PC-3 (cell line): ENCODE measurements at places on chromosomes 16 and 17. TPM values are rescaled to one million over a fixed set of nuclear protein-coding genes. Genes with fewer than 3 reads are reported as not detected.
A peak's percentile ranks its signal among the peaks of the same experiment; 100 is the strongest.

The ST6GALNAC1 gene
- total RNA-seq: 2.6 and 4.1 TPM in 2 replicates

- no peaks in the 10 kb centered on the region for H3K4me1 ChIP-seq
- H3K36me3 ChIP-seq: no peaks in the 10 kb centered on the region
- DNase-seq: no peak
- peaks cover 79% of the 10 kb centered on the region for H3K27me3 ChIP-seq
These were observed 140.9 kb downstream of the PMP22 start for GRCh38 chr17:15124264-15124595.

- no peaks in the 10 kb centered on the region for H3K36me3 ChIP-seq
- no peaks in the 10 kb centered on the region for H3K27me3 ChIP-seq
- H3K4me3 ChIP-seq: no peak overlapping the region
These were observed 13.8 kb upstream of the KRT17 start for GRCh38 chr17:41638194-41638593.

DNA sequence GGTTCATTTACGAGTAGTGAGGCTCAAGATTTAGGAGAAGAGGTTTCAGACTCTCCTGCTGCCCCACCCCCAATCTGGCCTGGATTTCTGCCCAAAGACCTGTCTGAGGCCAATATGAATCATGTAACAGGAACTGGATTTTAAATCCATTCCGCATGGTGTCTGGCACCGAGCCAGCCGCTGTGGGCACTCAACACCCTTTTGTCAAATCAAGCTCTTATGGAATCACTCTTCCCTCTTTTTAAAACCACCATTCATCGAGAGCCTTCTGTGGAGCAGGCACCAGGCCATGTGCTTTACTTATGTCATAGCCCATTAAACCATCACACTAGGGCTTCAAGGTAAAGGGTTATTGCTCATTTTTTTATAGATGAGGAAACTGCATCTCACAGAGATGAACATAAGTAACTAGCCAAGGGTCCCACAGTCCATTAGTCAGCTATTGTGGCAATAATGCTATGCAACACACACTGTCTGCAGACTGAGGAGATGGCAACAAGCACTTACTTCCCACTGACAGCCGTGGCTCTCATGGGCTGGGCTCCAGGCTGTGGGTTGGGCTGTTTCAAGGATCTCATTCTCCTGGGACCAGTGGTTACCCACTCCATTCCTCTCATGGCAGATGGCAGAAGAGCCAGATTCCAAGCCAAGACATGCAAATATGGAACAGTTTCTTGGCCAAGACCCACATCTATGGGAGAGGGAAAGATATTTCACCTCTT, 93.6 kb downstream of the WSCD1 start:
- peak; percentile 88 for DNase-seq
- H3K4me3 ChIP-seq: no peak overlapping the region
- peak overlapping the region; percentile 48 for H3K27ac ChIP-seq
- H3K4me1 ChIP-seq: peaks cover 16% of the 10 kb centered on the region
